ENCODE measurements at places on chromosomes 7 and 10. TPM values are rescaled to one million over a fixed set of nuclear protein-coding genes. Genes with fewer than 3 reads are reported as not detected.

Gene FRMPD2
- not detected for total RNA-seq

Gene PIP
- not detected for total RNA-seq

Gene TAS2R38
- not detected for total RNA-seq

Gene DIP2C
- 47.9 TPM for total RNA-seq

Gene HILPDA
- total RNA-seq, result 11.8 TPM

Gene HTRA1
- total RNA-seq, result 1,485 TPM

Gene KNDC1
- 0.72 TPM for total RNA-seq

Gene MLXIPL
- not detected for total RNA-seq

Gene BHLHA15
- total RNA-seq, result 1.2 TPM

- no peaks in the 10 kb centered on the region for H3K4me1 ChIP-seq
- no peak overlapping the region for H3K4me3 ChIP-seq
- no peaks in the 10 kb centered on the region for H3K36me3 ChIP-seq
Measured at GRCh38 chr10:101452593-101452992, 98.6 kb downstream of the BTRC start.

GRCh38 chr10:22340329-22341189 is 4.7 kb upstream of the SPAG6 start:
- DNase-seq, result no peak
- H3K36me3 ChIP-seq, result peaks cover 6% of the 10 kb centered on the region
- H3K4me1 ChIP-seq, result peaks cover 16% of the 10 kb centered on the region
- peak overlapping the region; percentile 83 for H3K4me3 ChIP-seq
- H3K27ac ChIP-seq, result peak overlapping the region; percentile 94

DNA sequence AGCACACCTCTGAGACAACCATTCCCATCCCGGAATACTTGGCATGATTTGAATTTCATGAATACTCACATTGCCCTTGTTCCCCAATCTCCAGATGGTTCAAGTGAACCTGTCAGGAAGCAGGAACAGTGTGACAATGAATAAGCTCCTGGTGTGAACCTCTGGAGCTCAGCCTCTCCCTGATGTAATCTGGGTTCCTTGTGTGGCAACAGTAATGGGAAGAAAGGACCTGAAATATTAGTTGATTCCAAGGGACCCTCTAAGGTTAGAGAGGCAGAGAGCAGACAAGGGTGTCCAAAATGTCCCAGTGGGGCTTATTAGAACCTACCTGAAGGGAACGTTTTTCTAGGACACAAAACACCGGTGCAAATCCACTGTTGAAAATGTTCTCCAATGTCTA is 8.5 kb downstream of the OR2A7 start:
- H3K36me3 ChIP-seq, result peaks cover 2% of the 10 kb centered on the region
- H3K4me1 ChIP-seq, result no peaks in the 10 kb centered on the region
- no peak for DNase-seq

DNA sequence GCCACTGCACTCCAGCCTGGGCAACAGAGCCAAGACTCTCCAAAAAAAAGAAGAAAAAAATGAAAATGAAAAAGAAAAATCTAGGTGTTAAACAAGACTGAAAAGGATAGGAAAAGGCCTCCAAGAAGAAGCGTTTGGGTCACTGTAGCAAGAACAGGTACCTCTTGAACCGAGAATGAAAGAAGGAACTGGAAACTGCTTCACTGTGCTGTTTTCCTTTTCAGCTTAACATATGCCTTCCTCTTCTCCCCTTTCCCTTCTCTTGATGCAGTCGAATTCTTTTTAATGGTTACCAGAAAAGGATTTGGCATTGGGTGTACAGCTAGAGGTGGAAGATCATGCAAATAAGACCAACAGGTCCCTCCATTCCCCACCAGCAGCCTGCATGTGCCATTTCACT is 28.1 kb downstream of the LRRC4 start:
- peaks cover 4% of the 10 kb centered on the region for H3K36me3 ChIP-seq
- no peaks in the 10 kb centered on the region for H3K4me1 ChIP-seq
- no peak for DNase-seq
- no peak overlapping the region for H3K4me3 ChIP-seq
- no peaks in the 10 kb centered on the region for H3K27me3 ChIP-seq

DNA sequence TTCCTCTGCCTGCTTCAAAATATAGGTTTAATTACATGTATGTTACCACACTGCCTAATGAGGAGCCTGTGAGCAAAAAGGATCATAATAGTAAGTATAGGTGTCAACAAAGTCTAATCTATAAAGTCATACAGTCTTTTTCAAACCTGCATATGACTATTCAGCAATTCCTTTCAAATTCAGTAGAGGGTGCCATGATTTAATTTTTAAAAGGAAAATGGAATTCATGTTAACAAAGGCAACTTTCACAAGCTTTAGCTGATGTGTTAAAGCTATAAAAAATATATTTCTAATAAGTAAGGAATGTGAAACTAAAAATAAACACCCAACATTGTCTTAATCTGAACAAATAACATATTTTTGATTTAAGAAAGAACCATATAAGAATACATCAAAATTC is 52.1 kb downstream of the MPP7 start:
- peaks cover under 1% of the 10 kb centered on the region for H3K36me3 ChIP-seq
- H3K4me1 ChIP-seq, result peaks cover 81% of the 10 kb centered on the region
- no peak for DNase-seq
- H3K27me3 ChIP-seq, result no peaks in the 10 kb centered on the region
- H3K27ac ChIP-seq, result peak overlapping the region; percentile 92

- peaks cover 21% of the 10 kb centered on the region for H3K4me1 ChIP-seq
- peak overlapping the region; percentile 31 for H3K4me3 ChIP-seq
- H3K36me3 ChIP-seq, result peaks cover 12% of the 10 kb centered on the region
- H3K27ac ChIP-seq, result no peak overlapping the region
- peaks cover 78% of the 10 kb centered on the region for H3K27me3 ChIP-seq
Measured at GRCh38 chr7:27179503-27180430, 5.3 kb downstream of the HOXA11 start.

DNA sequence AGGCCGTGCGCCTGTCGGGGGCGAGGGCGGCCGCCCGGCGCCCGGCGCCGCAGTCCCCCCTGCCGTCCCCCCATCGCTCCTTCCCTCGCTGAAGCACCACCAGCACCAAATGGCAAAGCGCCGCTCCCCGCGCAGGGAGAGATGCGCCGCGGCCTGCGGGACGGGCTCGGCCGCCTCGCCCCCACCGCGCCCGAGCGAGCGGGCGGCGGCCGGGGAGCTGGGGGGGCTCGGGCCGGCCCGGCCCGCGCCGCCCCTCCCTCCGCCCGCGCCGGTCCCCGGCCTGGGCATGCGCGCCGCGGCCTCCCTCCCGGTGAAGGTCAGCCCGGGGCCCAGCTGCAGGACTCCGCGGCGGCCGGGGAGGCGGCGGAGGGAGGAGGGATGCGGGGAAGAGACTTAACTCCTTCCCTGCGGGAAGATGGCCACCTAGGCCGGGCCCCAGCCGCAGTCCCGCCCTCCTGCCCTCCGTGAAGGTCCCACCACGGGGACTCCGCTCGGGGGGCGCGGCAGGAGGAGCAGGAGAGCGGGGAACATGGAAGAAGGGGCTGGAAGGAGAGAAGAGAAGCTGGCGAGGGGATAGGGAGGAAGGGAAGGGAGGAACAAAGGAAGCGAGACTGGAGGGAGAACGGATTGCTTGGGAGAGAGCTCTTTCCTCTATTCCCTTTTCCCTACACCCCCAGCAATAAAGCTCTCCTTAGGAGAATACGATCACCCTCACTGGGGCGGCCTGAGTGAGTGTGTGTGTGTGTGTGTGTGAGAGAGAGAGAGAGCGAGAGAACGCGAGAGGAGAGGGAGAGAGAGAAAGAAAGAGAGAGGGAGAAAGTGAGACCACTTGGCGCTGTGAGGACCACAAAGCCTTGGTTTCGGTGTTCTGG is 3.4 kb upstream of the SMARCD3 start:
- peak overlapping the region; percentile 95 for H3K27ac ChIP-seq
- H3K4me3 ChIP-seq, result peak overlapping the region; percentile 81
- H3K4me1 ChIP-seq, result peaks cover 48% of the 10 kb centered on the region

GRCh38 chr7:2094454-2095045 is 138.2 kb downstream of the MAD1L1 start:
- DNase-seq, result no peak
- H3K4me1 ChIP-seq, result peaks cover 13% of the 10 kb centered on the region
- H3K36me3 ChIP-seq, result peaks cover 3% of the 10 kb centered on the region
- no peaks in the 10 kb centered on the region for H3K27me3 ChIP-seq

GRCh38 chr10:50216418-50216817 is 34.9 kb downstream of the ASAH2 start:
- no peak overlapping the region for H3K27ac ChIP-seq
- H3K27me3 ChIP-seq, result peaks cover 30% of the 10 kb centered on the region
- no peak overlapping the region for H3K4me3 ChIP-seq
- no peaks in the 10 kb centered on the region for H3K36me3 ChIP-seq
- H3K4me1 ChIP-seq, result no peaks in the 10 kb centered on the region

- H3K4me3 ChIP-seq, result no peak overlapping the region
- no peaks in the 10 kb centered on the region for H3K36me3 ChIP-seq
- H3K4me1 ChIP-seq, result no peaks in the 10 kb centered on the region
- H3K27me3 ChIP-seq, result peaks cover 51% of the 10 kb centered on the region
Measured at GRCh38 chr10:99484626-99485581, 47.8 kb upstream of the NKX2-3 start.

GRCh38 chr7:156363751-156364150 is 276.8 kb upstream of the RNF32 start:
- no peak overlapping the region for H3K27ac ChIP-seq
- no peak overlapping the region for H3K4me3 ChIP-seq
- H3K27me3 ChIP-seq, result no peaks in the 10 kb centered on the region
- no peaks in the 10 kb centered on the region for H3K36me3 ChIP-seq
- H3K4me1 ChIP-seq, result no peaks in the 10 kb centered on the region

- peak overlapping the region; percentile 97 for H3K27ac ChIP-seq
- H3K4me3 ChIP-seq, result no peak overlapping the region
- DNase-seq, result no peak
- H3K27me3 ChIP-seq, result no peaks in the 10 kb centered on the region
Measured at GRCh38 chr10:13949844-13950542, 363.2 kb downstream of the PRPF18 start.

- H3K36me3 ChIP-seq, result no peaks in the 10 kb centered on the region
- H3K27me3 ChIP-seq, result no peaks in the 10 kb centered on the region
- no peak for DNase-seq
- peak overlapping the region; percentile 68 for H3K4me3 ChIP-seq
- H3K27ac ChIP-seq, result peak overlapping the region; percentile 93
Measured at GRCh38 chr10:34809796-34810195, 5.3 kb downstream of the PARD3 start.

GRCh38 chr7:157396316-157397035 is 59.7 kb downstream of the DNAJB6 start:
- H3K27ac ChIP-seq, result peak overlapping the region; percentile 17
- H3K36me3 ChIP-seq, result peaks cover 13% of the 10 kb centered on the region
- no peak for DNase-seq

- H3K27ac ChIP-seq, result peak overlapping the region; percentile 91
- no peaks in the 10 kb centered on the region for H3K27me3 ChIP-seq
- DNase-seq, result no peak
- no peaks in the 10 kb centered on the region for H3K36me3 ChIP-seq
- H3K4me3 ChIP-seq, result peak overlapping the region; percentile 23
Measured at GRCh38 chr7:17367502-17367901, 69.0 kb downstream of the AHR start.

Measured in chondrocyte (in vitro differentiated cells).